SK-MEL-5 (cell line): ENCODE measurements at places on chromosomes 11 and 22. TPM values are rescaled to one million over a fixed set of nuclear protein-coding genes. Genes with fewer than 3 reads are reported as not detected.

SLC22A6 gene
- not detected in 2 replicates for total RNA-seq

CTR9 gene
- total RNA-seq: 19.3 and 21.4 TPM in 2 replicates

BLID gene
- total RNA-seq: 0.26 TPM in 1 of 2 replicates, not detected in the other

KCNJ5 gene
- 0.08 TPM in 1 of 2 replicates, not detected in the other for total RNA-seq

MCM5 gene
- 64.2 TPM in 2 replicates for total RNA-seq
